ENCODE measurements at places on chromosomes 2 and 18. TPM values are rescaled to one million over a fixed set of nuclear protein-coding genes. Genes with fewer than 3 reads are reported as not detected.

CD226 gene
- 0.92 TPM for total RNA-seq

IL1B gene
- 0.37 TPM for total RNA-seq

SULT1C2 gene
- 0.55 TPM for total RNA-seq

RBM44 gene
- 0.32 TPM for total RNA-seq

FOXI3 gene
- total RNA-seq, result not detected

DNA sequence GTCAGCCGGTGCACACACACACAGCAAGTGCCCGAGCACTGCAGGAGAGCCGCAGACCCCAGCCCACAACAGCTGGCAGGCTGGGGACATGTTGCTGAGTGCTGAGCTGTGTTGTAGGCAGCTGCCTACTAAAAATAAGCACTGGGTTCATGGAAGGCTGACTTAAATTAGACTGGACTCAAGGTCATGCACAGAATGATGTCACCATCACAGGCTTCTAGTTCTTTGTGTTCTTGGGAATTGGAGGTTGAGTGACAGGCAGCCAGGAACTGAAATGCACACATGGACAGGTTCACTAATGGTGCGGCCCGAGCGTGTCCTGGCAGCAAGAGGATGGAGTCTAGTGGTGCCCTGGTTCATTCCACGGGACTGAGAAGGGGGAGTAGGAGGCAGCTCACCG, 71.3 kb downstream of the VWA3B start:
- peak; percentile 71 for DNase-seq

DNA sequence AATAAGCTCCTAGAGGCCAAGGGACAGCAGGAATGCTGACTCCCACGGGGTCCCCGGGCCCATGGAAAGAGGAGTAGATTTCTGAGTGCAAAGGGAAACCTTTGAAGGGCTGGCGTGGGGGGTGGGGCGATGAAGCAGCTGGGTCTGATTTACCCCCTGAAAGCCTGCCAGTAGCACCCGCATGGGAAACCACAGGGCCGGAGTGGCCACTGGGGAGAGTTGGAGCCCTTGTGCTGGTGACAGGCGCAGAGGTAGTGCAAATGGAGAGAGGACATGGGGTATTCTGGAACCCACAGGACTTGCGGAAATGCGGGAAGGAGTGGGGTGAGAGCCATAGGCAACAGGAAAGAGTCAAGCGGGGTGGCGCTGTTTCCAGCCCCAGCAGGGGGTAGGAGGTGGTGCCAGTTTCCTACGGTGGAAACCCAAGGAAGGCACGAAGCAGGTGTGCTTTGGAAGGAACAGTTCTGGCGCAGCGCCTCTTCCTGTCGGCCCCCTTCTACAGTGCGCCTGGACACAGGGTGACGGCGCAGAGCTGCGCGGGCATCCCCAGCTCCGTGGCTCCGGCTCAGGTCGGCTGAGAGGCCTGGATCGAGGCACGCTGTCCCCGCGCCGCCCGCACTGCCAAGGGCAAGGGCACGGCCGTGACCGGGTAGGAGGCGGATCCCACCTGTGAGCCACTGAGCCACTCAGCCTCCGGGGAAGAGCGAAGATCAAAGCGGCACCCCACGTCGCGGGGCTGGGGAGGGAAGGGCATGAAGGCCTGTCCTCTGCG, 149.0 kb upstream of the GLI2 start:
- peak; percentile 52 for DNase-seq

- no peak for DNase-seq
These were observed 78.3 kb upstream of the CRIM1 start for GRCh38 chr2:36277146-36277808.

DNA sequence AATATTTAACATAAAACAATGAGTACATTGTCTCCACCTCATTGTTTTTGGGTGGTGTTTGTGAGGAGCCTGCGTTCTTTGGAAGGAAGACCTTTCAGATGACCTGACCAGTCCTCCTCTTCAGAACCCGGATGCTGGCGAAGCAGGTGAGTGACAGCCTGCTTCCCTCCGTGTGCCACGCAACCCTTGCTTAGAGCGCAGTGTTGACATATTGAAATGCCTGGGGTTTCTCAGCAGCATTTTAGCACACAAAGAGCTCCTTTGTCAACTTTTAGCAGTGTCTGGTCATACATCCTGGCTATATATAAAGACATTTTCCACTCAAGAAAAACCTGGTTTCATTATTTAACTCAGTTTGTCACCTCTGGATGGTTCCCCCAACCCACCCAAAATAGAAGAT, 335.7 kb upstream of the POU3F3 start:
- no peak for DNase-seq

- DNase-seq, result no peak
These were observed 8.6 kb downstream of the CLIP4 start for GRCh38 chr2:29123617-29124349.

DNA sequence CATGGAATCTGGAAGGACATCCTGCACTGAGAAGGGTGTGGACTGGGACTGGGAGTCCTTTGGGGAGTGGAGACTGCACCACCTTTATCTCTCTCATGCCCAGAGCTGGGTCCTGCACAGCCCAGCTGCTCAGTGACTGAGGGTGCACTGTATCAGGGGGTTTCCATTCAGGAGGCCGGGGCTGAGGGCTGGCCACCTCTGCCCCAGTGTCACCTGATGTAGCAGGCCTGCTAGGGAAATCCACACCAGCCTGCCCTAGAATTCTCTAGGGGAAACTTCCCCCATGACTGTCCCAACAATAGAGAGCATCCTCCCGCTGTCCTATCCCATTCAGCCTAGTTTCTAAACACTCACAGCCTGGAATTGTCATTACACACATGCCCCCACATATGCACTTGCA, 116.7 kb downstream of the CTIF start:
- no peak for DNase-seq

DNA sequence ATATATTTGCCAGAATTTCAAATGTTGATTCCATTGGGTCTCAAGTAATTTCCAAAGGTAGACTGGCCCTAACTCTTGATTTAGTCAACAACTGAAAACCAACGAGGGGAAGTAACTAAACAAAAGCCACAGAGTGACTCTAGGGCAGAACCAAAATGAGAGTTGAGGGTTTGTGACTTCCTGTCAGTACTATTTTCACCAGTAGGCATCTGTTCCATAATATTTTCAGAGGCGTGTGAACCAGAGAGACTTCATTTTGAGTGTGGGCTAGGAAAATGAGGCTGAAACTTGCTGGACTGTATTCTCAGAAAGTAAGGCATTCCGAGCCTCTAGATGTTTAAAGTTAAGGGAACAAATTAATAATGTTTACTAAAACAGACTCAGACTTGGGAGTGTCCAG, 70.6 kb downstream of the GDF7 start:
- no peak for DNase-seq

DNA sequence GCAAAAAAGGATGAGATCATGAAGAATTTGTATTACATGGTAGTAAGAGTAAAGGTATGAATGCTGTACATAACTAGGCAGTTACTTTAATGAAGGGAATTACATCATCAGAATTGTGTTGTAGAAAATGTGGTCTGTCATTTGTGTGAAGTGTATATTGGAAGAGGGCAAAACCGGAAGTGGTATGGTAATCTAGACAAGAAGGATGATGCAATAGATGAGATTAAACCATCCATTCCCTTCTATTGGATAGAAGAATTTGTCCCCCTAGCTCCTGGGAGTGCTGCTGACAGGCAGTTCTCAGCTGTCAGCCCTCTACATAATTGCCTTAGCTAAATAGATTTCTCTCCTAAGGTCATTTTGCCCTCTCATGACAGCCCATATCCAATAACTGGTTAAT, 55.9 kb upstream of the BARD1 start:
- DNase-seq, result no peak

DNA sequence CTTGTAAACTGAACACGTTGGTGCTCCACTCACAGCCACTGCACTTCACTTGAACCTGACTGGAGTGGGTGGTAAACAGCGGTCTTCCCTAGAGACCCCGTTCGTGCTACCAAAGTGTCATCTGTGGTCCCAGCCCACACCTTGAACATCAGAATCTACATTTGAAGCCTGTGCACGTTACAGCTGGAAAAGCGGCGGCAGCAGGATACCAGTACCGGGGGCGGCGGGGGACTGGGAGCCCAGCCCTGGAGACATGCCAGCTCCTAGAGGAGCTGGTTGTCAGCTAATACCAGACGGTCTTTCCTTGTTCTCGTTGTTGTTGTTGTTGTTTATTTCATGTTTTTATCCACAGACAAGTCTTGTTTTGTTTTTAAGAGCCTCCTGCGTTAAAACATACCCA, 156.7 kb downstream of the WDSUB1 start:
- peak; percentile 69 for DNase-seq

DNA sequence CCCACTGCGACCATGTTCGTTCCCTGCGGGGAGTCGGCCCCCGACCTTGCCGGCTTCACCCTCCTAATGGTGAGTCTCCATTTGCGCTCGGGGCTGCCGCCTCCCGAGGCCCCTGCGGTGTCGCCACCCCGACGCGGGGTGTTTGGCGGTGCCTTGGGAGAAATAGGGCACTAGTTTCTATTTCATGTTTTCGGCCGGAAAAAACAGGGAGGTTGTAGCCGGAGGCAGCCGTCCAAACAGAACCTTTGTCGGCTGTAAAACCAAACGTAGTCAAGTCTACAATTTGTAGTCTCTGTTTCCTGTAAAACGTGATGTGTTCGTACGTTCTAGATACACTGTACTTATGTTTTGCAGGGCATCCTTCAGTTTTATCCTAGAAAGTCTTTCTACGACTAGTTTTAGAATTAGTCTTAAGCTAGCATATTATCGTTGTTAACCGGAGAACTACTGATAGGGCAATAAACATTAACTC, 290 bp downstream of the PSMG2 start:
- no peak for DNase-seq

GRCh38 chr18:44805643-44806042, 125.0 kb downstream of the SETBP1 start:
- DNase-seq, result no peak

DNA sequence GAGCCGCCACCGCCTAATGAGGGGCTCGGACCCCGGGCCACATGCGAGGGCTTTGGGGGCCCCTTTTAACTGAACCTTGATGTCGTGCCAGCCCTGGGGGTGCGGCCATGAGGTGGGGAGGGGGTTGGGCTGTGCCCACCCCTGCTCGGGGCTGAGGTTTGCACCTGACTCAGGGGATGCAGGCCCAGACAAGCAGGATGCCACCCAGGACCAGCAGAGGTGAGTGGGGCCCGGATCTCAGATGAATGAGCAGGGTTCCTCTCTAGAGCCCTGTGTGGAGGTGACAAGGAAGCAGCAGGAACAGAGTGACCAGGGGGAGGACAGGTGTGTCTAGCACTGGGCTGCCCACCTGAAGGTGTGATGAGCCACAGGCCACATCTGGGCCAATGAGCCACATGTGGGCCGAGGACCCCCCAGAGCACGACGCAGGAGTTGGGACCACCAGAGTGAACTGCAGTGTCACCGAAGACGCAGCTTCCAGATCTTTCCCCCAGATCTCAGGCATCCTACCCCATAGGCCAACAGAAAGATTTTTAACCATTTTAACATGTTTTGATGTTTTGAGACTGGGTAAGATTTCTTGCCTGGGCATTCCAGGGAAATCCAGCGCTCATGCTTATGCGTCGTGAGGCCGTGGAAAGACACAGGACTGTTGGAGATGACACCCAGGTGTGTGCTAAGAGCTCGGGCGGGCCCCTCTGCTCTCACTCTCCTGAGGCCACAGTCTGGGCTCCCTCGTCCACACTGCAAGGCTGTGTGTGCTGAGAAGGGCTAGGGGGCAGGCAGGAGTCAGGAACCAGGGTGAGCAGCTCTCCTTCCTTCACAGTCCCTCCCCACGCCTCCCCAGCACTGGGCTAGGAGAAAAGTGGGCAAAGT, 73.6 kb downstream of the DDX1 start:
- no peak for DNase-seq

- no peak for DNase-seq
These were observed 9.6 kb downstream of the CNGA3 start for GRCh38 chr2:98355881-98356280.

GRCh38 chr2:23053601-23054000, 331.4 kb upstream of the KLHL29 start:
- no peak for DNase-seq

DNA sequence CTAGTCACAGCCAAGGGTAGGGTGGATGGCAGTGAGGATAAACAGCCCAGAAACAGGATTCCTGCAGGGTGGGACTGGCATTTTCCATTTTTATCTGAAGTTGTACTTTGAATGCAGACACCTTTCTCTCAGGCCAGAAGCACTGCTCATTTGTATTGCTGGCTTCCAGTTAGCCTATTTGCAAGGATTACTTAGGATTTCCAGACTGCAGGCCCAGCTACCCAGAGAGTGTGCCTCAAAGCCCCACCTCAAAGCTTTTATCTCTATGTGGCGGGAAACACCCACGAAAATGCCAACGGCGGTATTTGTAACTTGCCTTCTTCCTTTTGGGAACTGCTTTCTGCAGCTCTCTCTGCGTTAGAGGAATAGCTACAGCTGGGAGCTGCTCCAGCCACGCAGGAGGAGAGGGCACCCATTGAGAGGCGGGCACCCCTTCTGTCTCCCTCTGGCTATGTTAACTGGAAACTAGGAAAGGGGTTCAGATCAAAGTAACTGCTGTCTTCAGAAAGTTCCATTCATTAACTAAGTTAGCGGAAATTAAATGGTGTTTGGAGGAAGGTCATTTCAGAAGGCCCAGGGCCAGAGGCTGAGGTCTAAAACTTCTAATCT, 144.9 kb downstream of the TGIF1 start:
- DNase-seq, result no peak

- no peak for DNase-seq
These were observed 24.9 kb downstream of the CCNT2 start for GRCh38 chr2:134943540-134943939.

DNA sequence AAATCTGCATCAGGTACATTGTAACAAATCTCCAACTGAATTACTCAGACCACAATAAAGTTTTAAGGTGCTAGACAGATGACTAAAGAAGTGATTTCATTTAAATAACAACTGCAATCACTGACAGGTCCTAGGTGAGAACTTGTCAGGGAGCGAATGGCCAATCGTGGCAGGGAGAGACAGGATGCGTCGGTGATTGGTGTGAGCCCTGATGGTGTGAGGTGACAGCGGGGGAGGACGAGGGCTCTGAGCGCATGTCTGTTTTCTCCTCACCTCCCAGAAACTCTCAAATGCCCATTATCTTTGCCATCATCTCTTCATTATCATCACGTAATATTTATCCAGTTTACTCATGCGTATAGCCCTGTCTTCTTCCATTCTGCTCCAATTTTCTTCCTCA, 207.9 kb upstream of the LYPD1 start:
- DNase-seq, result no peak

GRCh38 chr18:10045296-10045891, 131.6 kb downstream of the VAPA start:
- no peak for DNase-seq

GRCh38 chr2:175400975-175401374, 219.5 kb upstream of the ATP5MC3 start:
- DNase-seq, result no peak
